ENCODE measurements at places on chromosomes 7 and 10.
A peak's percentile ranks its signal among the peaks of the same experiment; 100 is the strongest.

GRCh38 chr7:18655912-18656311, 160.4 kb downstream of the HDAC9 start:
- DNase-seq = no peak

GRCh38 chr7:93817526-93817925, 73.0 kb downstream of the TFPI2 start:
- no peak for DNase-seq

DNA sequence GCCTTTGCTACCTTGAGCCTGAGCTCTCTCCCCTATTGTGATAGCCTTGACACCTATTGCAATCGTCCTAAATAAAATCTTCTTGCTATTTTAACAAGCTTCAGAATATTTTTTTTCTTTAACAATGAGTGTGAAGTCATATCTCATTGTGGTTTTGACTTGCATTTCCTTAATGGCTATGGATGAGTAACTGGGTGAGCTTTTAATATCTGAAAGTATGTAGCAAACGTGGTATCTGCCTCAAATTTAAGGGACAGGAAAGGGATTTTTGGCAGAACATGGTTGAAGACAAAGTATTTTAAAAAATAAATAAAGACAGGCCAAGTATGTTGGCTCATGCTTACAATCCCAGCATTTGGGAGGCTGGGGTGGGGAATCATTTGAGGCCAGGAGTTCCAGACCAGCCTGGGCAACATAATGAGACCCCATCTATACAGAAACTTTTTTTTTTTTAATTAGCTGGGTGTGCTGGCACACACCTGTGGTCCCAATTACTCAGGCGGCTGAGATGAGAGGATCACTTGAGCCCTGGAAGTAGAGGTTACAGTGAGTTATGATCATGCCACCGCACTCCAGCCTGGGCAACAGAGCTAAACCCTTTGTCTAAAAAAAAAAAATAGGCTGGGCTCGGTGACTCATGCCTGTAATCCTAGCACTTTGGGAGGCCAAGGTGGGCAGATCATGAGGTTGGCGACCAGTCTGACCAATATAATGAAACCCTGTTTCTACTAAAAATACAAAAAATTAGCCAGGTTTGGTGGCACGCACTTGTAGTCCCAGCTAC, 319.3 kb upstream of the NRP1 start:
- no peak for DNase-seq

DNA sequence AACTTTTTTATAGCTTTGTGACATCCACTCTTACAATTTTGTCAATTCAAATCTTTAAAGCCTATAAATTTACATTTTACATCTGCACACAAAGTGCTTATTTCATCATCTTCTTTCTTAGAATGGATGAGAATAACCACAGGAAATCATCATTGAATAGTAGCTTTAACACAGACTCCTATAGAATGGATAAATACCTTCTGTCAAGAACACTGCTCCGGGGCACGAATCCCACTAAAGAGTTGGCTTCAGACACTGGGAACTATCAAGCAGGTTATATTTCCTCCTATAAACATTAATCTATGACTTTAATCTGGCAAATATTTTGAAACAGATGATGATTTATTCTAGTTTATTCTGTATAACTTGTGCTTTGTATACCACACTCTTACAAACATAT, 269.7 kb upstream of the TPK1 start:
- no peak for DNase-seq

DNA sequence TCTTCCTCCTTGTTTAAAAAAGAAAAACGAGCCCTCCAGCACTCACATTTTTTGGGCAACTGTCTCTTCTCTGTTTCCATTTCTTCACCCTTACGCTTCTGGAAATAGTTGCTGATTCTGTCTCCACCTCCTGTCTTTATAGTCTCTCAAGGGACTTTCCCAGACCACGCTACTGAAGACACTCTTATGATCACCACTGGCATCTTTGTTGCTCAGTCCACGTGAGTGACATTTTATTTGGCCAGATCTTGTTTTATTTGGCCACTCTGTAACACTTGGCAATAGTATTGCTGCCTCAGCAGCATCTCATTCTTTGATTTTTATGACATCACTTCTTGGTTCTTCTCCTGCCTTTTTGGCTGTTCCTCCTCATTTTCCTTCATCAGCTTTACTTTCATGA, 21.6 kb upstream of the NME8 start:
- no peak for DNase-seq

GRCh38 chr10:133592716-133593115, 27.3 kb upstream of the SYCE1 start:
- DNase-seq = no peak

GRCh38 chr10:111996103-111996502, 187.5 kb downstream of the GPAM start:
- DNase-seq = no peak

- no peak for DNase-seq
Observed at GRCh38 chr7:63047546-63047945, 951.1 kb upstream of the ZNF722 start.

DNA sequence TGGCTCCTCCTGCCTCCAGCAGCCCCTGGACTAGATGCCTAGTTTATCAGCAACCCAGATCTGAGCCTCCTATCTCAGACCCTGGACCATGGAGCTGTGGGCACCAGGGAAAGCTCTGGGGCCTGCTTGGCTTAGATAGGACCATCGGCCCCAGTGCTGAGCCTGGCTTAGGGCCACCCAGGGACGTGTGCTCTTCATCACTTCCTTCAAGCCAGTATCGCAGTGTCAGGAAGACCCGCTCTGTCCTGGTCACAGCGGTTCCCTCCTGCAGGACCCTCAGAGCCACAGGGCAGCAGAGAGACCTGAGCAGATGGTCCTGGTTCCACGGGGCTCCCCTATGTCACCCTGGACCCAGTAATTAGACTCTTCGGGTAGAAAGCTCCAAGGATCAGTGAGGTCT, 105.7 kb upstream of the FAM20C start:
- peak; percentile 28 for DNase-seq

DNA sequence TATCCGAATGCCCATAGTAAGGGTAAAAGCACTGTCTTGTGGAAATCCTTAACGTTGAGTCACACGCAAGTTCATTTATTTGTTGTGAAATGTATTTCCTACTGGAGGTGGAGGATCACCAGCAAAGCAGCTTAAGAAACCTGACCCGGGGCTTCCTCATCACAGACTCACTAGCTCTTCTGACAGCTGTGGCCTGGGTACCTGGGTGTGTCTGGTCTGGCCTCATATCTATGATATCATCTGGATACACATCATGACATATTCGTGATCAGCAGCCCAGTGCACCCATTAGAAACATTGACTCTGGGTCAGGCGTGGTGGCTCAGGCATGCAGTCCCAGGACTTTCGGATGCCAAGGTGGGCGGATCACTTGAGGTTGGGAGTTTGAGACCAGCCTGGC, 8.8 kb downstream of the DRGX start:
- no peak for DNase-seq

DNA sequence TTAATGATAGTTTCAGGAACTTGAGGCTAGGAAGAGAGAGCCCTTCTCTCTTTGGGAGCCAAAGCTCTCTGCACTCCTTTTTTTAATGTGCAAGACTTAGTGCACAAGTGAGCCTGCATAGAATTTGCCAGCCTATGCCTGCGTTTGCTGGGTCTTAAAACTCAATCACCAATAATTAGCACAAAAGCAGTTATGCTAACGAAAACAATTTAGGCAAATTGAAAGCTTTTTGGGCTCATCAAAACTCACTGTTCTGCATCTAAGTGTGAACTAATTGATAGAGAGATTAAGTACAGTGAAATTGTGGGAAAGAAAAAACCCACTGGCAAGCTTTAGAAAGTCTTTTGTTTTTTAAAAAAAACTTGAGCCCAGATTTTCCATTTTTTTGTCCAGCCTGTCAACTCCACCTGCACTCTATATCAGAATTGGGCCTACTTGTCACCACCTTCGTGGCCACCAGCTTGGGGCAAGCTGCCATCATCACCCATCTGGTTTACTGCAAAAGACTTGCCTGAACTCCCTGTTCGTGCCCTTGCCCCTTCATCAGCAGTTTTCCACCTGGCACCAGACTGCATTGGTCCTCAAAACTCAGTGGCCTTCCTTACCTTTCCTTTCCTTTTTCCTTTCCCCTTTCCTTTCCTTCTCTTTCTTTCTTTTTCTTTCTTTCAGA, 37.8 kb downstream of the CRHR2 start:
- no peak for DNase-seq

- DNase-seq = no peak
Observed at GRCh38 chr10:88131511-88132139, 268.2 kb downstream of the PTEN start.

GRCh38 chr7:47914717-47915615, 33.3 kb downstream of the PKD1L1 start:
- no peak for DNase-seq

GRCh38 chr10:77087366-77087765, 550.2 kb downstream of the KCNMA1 start:
- DNase-seq = no peak

DNA sequence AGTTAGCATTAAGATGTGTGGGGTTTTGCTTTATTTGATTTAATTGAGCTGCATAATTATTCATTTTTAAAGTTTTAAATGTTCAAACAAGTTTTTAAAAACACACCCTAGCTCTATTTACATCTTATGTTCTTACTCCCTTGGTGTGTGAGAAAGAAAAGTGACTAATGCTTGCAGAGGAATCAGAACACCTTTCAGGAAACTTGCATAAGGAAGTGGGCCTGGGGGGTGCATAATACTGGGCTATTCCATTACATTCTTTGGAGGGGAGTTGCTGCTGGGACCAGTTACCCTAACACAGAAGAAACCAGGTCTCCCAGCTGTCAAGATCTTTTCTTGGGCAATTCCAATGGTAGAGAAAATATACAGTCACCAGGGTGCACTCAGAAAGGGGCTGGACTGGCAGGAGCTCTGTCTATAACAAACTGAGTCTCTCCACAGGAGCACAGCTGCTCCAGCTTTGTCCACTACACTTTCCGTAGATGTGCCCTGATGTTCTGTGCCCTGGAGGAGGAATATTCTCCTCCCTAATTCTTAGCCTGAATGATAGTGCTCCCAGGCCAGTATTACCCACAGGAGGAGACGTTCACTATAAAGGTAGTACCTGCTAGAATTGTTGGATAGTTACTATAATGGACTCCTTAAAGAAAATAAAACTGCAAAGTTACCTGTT, 304.2 kb downstream of the CDC14C start:
- DNase-seq = no peak

GRCh38 chr10:70573599-70574506, 28.7 kb downstream of the PRF1 start:
- no peak for DNase-seq

DNA sequence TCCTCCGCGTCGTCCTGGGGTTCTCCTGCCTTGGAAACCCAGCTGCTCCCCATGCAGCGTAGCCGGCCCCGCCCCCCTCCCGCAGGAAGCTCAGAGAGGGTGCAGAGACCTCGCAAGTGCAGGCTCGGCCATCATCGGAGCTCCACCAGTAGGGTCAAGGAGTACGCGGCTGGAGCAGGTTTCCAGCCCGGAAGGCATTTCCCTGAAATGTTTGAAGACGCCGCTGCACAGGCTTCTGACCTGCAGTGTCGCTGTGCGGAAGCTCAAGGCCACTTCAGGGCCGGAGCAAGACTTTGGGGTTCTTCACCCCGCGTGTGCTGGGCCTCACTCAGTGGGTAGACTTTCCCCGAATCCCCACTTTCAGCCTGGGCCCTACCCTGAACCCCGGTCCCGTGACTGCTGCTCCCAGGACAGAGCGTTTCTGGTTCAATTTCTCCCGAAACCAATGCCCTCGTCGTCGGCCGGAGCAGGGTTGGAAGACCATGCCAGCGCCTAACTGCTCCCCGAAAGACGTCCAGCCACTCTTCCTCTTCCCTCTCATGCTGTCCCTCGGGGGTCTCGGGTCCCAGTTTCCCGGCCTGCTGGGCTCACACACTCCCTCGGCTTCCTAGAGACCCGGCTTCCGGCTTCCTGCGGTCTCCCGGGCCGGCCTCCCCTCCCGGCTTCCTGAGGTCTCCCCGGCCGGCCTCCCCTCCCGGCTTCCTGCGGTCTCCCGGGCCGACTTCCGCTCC, 52.1 kb downstream of the INSIG1 start:
- no peak for DNase-seq

DNA sequence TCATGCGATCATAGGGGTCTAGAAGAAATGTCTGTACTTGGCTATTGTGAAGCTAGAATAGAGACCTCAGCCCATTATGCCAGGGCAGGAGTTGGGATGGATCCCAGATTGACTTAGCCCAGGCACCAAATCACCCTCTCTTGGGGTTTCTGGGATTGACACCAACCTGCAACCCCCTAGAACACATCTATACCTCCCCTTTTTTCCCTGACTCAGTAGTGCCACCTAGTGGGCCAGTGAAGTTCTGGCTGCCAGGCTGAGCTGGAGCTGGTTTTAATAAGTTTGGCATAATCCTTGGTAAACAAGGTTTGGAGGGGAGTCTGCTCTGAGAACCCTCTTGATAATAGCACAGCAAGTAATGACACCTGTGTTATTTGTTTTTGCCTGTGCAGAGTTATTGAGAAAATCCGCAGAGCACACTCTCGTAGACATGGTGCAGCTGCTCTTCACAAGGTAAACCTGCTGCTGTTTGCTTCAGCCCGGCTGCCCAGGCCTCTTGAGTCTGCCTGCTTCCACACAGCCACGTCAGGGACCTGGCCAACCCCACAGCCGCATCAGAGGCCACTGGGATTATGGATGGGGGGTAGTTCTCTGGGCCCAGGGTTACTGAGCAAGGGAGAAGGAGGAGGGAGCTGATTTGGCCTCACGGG, 43.3 kb upstream of the NFKB2 start:
- DNase-seq = no peak

GRCh38 chr10:132701846-132702190, 84.1 kb downstream of the NKX6-2 start:
- no peak for DNase-seq

DNA sequence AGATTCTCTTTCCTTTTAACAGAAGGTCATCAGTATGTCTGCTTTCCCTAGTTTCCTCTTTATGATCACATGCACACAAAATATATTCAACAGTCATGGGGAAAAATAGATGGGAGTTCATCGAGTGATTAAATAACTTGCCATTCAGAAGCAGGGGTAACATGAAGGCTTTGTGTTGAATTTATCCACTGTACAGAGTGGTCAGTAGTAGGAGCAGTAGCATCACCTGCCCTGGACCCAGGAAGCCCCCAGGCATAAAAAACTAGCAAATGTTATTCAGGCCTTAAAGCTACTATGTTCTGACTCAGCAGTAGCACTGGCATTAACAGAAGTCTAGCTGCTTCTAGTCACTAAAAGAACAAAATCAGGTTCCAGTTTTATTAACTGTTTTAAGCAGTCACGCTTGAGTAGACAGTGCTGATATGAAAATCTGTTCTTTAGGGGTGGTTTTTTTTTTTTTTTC, 31.4 kb upstream of the FAM133B start:
- no peak for DNase-seq

GRCh38 chr7:137399827-137400823, 56.6 kb upstream of the PTN start:
- DNase-seq = no peak

GRCh38 chr10:132560241-132560731, 22.7 kb downstream of the INPP5A start:
- no peak for DNase-seq

GRCh38 chr10:127832501-127832900, 60.2 kb downstream of the CLRN3 start:
- DNase-seq = no peak

DNA sequence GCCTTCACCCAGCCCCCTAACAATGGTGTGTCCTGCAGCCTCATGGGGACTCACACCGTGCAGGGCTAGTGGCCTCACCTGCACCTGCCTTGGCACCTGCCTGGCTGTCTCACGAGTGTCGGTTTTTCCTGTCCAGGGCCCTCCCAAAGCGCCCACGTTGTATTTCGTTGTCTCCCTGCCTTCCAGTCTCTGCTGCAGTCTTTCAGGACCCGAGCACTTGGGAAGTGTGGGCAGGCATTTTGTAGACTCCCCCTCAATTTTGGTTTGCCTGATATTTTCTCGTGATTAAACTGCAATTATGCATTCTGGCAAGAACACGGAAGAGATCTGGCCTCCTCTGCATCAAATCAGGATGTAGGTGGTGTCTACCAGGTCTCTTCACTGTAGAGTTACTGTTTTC, 17.9 kb downstream of the BNIP3 start:
- no peak for DNase-seq
